ENCODE measurements at places on chromosomes 6 and 20.

- DNase-seq: no peak
Observed at GRCh38 chr6:53793318-53794136, 1.3 kb upstream of the LRRC1 start.

DNA sequence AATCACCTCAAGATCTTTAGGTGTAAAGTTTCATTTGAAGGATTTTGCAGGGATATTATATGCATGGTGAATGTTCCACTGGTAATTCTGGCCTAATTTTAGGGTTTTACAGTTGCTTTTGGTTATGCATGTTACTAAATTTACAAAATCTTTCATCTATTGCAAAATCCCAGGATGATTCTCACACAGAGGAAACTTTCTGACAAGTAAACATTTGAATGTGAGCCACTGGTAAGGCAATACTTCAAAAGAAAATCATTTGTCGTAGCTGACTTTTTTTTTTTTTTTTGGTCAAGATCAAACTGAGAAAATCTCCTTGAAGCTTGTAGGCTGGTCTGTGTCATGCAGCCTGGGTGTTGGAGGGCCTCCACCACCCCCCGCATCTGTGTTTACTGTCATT lies 141.9 kb upstream of the EXOC2 start:
- DNase-seq: no peak

DNA sequence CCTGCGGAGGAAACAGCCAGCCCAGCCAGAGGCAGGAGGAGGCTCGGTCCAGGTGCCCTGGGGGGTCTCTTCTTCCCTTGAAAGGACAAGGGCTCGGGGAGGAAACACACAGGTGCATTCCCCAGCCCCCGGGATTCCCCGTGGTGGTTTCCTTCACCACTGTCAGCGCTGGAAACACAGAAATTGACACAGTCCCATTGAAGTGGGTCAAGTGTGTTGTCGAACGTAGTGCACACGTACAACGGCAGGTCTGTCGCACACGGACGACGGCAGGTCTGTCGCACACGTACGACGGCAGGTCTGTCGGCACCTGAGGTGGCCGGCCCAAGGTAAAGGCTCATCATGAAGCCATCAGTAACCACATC lies 80.9 kb downstream of the DLL1 start:
- DNase-seq: no peak

DNA sequence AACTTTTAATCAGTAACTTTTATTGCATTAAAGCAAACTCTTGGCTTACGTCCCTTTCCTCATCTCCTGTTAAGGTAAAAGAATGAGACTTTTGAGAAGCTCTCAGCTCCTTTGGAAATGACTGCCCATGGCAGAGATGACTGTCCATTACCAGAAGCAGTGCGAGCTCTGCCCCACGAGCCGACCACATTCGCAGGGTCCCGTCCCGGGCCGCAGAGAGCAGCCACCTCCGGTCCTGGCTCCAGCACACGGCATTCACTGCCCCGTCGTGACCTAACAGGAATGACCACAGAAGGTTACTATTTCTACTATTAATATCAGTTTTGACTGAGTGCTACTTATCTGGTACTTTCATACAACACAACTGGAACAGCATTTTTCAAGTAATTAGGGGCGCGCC lies 63.4 kb downstream of the WDR27 start:
- no peak for DNase-seq

GRCh38 chr6:112409311-112409710 lies 62.2 kb downstream of the RFPL4B start:
- DNase-seq: no peak

GRCh38 chr6:85077098-85077497 lies 312.7 kb upstream of the TBX18 start:
- no peak for DNase-seq

DNA sequence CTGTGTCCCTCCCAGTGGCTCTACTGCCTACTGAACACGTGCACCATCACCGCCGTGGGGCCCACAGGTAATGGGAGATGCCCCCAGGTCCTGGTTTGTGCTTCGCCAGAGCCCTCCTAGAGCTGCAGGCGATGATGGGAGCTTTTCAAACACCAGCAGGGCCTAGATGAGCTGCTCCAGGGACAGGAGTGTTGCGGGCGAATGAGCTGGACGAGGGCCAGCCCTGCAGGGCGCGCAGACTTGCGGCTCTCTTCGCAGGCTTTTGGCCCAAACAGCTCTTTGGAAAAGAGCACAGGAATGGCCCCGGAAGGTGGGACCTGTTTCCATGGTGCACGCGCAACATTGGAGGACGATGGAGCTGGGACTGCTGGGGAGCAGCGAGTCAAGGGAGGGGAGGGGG lies 409.3 kb upstream of the SULF2 start:
- no peak for DNase-seq

GRCh38 chr6:44678252-44678935 lies 290.9 kb downstream of the CDC5L start:
- no peak for DNase-seq

DNA sequence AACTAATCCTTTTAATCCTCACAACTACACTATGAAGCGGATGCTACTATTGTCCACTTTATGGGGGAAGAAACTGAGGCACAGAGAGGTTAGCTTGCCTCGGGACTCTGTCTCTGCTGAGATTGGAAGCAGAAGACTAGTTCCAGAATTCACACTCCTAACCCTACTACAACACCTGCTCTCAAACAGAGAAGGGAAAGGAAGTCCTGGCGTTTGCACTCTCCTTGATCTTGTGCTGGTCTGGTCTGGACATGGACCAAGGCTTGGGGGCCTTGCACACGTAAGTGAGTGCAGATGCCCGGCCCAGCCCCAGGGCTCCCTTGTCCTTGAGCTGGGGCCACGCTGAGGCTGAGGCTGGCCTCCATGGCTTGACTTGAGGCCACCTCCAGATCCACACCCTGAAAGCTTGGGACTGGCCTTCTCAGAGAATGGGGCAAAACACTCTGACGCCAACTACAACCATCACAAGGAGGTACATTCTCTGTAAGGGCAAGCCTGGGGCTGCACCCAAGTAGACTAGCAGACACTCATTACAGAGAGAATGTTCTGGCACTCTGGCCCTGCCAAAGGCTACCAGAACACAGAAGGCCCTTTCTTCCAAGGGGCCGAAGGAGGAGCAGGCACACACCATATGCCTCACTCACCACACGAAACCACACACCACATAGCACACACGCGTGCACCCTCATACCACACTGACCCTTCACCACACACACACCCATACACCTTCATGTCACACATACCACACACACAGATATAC lies 33.3 kb upstream of the EZR start:
- DNase-seq: no peak

- no peak for DNase-seq
Observed at GRCh38 chr20:53599378-53599777, 5.7 kb upstream of the ZNF217 start.

DNA sequence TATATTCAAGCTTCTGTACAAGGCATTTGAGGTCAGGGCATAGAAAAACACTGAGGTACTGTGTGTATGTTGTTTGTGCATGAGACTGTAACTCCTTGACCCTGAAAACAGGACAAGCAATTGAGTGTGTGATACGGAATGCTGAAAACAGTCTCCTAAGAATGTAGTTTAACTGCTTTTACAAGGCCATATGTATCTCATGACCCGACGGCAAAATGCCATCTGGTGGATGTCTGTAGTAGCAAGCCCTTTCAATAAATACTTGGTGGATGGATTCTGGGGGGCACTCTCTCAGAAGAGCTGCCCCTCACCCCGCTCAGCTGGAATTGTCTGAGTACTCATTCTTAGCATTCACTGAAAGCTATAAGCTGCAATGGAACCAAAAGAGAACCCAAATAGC lies 69.3 kb upstream of the EYS start:
- no peak for DNase-seq

DNA sequence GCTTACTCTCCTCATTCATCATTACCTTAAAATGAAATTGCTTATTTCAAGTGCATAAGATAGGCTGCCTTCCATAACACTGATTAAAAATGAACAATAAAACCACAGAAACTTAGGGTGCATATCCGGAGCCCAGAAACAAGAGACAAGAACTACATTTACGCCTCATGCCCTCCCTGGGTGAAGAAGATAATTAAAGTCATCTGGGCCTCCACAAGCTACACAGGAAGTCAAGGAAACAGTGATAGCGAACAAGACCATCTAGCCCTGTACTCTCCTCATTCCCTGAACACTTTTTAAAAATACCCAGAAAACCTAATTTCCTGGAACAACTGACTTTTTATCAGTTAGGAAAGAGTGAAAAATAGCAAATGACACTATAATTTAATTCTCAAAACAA lies 6.3 kb downstream of the SOD2 start:
- DNase-seq: no peak

GRCh38 chr6:7673063-7673536 lies 52.8 kb upstream of the BMP6 start:
- DNase-seq: no peak

DNA sequence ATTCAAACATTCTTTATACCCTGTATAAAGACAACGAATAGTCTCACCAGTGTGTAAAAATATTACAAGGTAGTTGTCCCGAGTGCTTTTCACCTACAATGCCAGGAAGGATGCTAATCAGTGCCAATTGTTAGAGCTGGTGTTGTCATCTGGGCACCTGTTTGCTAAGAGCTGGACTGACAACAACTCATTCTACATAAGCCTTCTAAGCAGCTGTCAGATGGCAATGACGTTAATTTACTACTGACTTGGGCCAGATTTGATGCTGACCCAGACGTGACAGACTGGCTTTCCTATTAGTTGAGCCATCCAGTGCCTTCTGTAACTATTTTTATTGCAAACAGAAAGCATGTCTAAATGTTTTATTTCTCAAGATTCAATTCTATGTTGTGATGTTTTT lies 355.2 kb downstream of the ADGRB3 start:
- DNase-seq: no peak

DNA sequence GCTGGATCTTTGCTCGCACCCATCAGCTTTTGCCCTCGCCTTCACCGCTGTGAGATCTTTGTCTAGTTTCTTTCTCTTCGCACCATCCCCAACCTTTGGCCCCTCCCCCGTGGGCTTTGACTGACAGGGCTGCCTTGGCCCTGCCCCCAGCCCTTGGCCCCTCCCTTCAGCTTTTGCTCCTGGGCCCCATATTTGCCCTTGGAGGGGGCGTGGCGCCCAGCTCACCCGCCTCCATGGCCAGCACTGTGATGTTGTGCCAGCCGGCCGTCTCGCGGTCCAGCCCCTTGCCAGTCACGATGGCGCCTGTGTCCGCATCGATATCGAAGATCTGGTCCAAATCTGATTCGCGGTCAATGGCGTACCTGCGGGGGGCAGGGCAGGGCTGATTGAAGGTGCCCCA lies 81.1 kb downstream of the CD40 start:
- DNase-seq: no peak

Measured in stimulated activated CD4-positive, alpha-beta T cell treated with anti-CD3 and anti-CD28 coated beads, Interleukin-1b, Interleukin-23, amount 100 ng/mL, for 24 hours (primary cell).